Stimulated activated CD8-positive, alpha-beta memory T cell treated with anti-CD3 and anti-CD28 coated beads, Interleukin-15, amount 100 ng/mL, for 48 hours (primary cell): ENCODE measurements at places on chromosomes 11 and 22.
A peak's percentile ranks its signal among the peaks of the same experiment; 100 is the strongest.

DNA sequence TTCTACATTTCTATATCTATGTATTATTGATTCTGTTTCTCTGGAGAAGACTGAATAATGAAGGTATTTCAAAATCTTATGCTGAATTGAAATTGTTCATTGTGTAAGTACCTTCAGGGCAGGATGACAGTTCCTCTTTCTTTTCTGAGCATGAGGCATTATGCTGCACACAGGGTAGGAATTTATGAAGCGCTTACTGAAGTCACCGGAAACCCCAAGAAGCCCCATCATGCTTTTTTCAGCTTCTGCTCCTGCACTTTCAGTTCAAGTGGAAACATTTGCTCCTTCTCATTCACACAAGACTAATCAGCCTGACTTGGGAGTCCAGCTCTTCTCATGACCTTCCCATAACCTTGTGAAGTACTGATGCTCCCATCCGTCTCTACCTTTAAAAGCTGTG lies 314.7 kb upstream of the SORL1-AS1 start:
- DNase-seq = no peak

DNA sequence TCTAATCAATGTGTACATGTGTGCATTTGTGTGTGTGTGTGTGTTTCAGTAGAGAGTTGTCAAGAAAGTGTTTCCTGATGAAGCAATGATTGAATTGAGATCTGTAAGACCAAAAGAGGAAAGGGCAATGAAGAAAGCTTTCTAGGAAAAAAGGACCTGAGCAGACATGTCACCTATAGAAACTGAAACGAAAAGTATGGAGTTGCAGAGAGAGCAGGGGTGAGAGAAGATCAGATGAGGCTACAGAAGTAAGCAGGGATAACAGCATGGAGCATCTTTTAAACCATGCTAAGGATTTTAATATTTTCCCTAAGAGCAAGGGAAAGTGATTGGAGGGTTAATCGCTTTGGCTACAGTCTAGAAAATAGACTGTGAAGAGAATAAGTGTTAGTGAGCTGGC lies 1459.4 kb upstream of the TENM4 start:
- no peak for DNase-seq

DNA sequence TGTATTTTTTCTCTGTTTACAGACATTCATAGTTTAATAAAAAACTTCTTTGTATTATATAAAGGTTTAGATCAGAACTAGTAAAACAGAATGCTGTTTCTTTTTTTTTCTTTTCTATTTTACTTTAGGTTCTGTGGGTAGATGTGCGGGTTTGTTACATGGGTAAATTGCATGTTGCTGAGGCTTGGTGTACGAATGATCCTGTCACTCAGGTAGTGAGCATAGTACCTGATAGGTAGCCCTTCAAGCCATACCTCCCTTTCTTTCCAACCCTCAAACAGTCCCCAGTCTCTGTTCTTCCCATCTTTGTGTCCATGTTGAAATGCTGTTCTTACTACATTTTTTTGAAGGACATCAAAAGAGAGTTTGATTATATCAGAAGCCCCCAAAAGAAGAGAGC lies 3.2 kb downstream of the ATM start:
- DNase-seq = no peak

GRCh38 chr22:38504731-38505540 lies 1.2 kb downstream of the DDX17 start:
- DNase-seq = peak; percentile 45

DNA sequence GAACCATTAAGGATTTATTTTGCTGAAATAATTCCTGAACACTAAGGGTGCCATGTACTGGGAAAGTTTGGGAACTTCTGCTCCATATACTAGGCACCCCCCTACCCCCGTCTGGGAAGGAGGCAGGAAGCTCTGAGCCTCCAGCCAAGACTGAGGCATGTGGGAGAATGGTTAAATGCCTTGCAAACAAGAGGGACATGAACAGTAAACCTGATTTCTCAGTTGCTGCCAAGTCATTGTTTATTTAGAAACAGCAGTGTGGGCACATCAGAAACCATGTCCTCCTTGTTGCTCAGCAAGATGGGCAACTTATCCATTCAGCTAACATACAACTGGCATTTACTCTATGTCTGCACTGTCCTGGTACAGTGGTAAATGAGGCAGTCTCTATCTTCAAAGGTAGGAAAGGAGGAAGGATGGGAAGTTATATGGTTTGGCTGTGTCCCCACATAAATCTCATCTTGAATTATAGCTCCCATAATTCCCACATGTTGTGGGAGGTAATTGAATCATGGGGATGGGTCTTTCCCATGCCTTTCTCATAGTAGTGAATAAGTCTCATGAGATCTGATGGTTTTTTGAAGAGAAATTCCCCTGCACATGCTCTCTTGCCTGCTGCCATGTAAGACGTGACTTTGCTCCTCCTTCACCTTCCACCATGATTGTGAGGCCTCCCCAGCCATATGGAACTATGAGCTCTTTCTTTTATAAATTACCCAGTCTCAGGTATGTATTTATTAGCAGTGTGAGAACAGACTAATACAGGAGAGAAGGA lies 459.1 kb downstream of the MIAT start:
- no peak for DNase-seq

- DNase-seq = no peak
Observed at GRCh38 chr11:95101935-95102334, 12.3 kb downstream of the ENDOD1 start.

DNA sequence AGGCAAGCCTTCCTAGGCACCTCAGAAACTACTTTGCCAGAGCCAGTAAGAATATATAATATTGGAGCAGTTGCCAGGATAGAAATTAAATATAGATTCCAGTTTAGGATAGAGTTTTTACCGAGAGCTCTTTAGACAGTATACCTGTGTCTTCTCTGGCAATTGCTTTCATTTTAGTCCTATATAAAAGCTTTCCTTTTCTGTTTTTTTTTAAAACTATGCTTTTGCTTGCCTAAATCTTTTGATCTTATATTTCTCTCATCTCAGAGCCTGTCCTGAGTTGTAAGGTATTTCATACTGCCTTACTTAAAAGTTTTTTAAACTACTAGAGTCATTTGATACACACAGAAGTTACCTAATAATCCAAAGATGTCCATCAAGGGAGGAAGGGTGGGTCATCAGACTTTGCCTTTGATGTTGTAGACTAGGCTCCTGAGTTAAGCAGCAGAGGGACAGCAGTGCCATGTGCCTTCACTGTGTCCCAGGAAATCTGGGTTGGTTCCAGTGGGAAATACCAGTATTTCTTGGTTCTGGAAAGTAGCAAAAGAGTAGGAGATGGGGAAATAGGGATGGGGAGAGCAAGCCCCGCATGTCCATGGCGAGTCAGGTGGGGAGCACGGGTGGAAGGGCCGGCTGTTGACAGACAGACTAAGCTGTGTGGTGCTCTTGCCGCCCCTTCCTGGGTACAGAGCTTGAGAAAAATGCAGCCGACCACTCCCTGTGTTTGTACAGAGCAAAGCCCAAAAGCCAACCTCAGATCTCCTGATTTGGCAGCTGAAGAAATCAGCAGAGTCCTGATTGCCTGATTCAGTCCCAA lies 11.2 kb downstream of the MCAM start:
- no peak for DNase-seq

DNA sequence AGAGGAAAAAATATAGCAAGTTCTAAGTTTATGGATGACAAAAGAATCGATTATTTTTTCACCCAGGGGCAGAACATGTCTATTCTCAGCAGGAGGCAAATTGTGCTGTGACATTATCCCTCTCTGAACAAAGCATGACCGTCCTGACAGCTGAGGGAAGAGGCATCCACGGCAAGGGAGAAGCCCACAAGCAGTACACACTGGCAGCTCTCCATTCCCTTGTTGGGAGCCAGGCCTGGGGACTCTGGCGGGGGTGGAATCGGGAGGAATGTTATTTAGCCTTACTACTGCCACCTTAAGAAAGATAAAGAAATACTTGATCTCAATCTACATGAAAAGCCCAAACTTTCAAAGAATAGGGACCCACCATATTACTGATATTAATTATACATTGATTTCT lies 3.4 kb downstream of the KIRREL3 start:
- no peak for DNase-seq

- no peak for DNase-seq
Observed at GRCh38 chr11:72924568-72925190, 110.5 kb downstream of the ATG16L2 start.

DNA sequence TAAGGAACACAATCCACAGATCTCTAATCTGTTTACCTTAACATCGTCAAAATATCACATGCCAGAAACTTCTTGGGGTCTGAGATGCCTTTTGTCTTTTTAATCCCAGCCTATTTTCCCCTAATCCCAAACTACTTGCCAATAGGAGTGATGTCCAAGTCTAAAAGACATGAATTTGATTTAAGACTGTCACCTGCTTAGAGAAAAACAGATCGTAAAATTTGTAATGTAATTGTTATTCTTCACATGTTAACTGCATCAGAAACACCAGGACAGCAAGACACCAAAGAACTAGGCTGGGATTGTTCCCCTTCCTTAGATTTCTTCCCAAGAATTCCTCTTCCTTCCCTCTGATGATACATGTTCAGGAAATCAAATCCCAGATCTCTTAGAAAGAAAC lies 198.1 kb upstream of the ARHGAP20 start:
- no peak for DNase-seq

- no peak for DNase-seq
Observed at GRCh38 chr11:57095417-57095816, 86.3 kb upstream of the LRRC55 start.

GRCh38 chr22:39092111-39092862 lies 4.8 kb upstream of the APOBEC3H start:
- DNase-seq = no peak

- no peak for DNase-seq
Observed at GRCh38 chr22:29633514-29634312, 30.3 kb downstream of the NF2 start.

- DNase-seq = no peak
Observed at GRCh38 chr11:111632516-111633220, 30.4 kb downstream of the SIK2 start.

GRCh38 chr22:34587357-34588356 lies 478.3 kb upstream of the ISX start:
- no peak for DNase-seq

DNA sequence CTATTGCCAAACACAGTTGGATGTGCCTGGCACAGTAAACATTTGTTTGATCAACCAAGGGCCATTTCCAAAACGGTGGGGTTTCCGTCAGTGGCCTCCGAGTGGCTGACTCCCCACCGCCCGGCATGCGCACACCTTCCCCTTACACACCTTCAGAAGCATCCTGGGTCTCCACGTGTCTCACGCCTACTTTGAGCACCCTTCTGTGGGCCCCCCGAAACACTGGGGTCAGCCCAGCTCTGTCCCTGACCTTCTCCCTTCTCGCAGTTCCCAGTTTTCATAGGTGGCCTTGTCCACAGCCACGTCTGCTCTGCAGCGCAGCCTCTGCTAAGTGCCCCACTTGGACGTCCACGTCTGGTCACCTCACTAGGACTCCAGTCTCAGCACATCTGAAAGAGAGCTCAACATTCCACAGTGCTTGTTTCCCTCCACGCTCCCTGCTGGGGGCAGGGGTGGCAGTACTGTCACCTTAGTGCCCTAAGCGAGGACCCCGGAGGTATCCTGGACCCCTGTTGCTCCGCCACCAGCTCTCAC lies 13.2 kb upstream of the SHANK2 start:
- DNase-seq = no peak

DNA sequence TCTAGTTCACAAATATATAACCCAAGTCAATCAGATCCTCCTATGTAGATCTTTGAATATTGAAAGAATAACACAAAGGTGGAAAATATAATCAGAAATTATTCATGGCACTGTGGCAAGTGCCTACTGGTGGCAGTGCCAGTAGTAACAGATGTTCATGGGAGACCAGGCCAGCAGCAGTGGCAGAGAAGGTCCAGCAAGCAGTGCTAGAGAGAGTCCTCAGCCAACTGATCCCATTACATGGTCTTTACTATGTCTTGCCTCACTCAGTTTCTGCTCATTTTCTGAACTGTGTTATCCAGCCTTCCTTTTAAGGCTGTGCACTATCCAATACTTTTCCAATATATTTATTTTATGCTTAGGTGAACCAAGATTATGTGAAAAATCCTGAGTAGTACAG lies 124.9 kb downstream of the MRTFA start:
- no peak for DNase-seq

DNA sequence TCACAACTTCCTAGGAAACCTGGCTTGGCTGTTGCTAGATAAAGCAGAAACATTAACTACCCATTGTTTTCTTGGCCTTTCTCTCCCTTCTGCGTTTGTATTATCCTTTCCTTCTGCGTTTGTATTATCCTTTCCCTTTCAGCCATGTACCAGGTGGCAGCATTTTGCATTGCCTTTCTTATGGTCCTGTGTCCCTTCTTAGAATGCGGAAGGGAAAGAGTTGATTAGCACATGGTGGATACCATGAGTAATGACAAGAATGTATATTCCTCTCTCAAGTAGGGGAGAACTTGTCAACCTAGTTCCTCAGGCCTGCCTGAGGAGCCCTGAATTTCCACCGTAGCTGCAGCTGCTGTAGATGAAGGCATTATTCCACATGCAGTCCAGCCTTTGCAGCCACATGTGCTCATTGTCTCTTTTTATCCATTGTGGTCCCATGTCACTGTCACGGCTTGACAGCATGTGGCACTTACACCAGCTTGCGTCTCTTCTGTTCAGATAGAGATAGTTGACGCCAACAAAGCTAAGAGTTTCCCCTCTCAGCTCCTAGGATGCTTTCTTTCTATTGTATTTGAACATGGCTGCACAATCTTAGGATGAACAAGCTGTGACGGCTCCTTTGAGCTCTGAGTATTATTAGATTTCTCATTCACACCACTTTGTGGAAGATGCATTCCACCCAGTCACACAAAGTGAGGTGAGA lies 44.8 kb downstream of the SLN start:
- DNase-seq = no peak

- no peak for DNase-seq
Observed at GRCh38 chr22:25147642-25147928, 52.1 kb upstream of the CRYBB3 start.

- no peak for DNase-seq
Observed at GRCh38 chr11:82004537-82005213, 729.0 kb downstream of the FAM181B start.

- DNase-seq = no peak
Observed at GRCh38 chr22:28637225-28637624, 42.4 kb downstream of the TTC28 start.

GRCh38 chr11:31772412-31772811 lies 38.7 kb downstream of the PAX6 start:
- DNase-seq = no peak
